ENCODE measurements at places on chromosomes 3 and 15.

DNA sequence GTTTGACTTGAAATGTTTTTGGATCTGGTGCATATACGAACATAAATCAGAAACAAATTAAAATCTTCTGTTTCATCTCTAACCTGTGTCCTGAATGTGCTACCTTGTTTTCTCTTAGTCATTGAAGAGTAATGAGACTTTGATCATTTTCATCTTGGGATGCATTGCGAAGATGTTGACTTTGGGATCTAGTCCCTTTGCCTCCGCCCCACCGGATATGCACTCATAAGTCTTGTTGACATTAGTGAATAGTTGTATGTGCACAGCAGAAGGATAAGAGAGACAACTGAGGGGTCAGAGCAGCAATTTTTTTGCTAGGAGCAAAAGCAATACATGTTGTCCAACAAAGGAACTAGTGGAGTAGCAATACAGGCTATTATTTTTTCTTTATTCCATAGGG is 35.9 kb upstream of the SPRED1 start:
- no peak for DNase-seq

DNA sequence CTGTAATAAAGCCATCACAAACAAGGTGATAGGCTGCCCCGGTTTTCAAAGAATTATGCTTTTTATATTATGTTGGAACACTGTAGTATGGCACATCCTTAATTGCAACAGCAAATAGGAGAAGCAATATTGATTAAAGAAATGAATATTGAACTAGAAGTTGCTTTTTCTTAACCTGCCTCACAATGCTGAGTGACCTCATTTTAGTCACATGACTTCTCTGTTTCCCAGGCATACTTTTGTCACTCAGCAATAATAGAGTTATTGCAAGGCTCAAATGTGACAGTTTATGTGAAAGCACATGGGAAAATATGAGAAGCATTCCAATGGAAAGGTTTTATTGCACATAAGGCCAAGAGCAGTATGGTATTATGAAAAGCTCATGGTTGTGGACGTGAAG is 400.7 kb downstream of the FGF12 start:
- no peak for DNase-seq

- DNase-seq = no peak
Measured at GRCh38 chr3:56297281-56297840, 170.9 kb downstream of the ERC2 start.

DNA sequence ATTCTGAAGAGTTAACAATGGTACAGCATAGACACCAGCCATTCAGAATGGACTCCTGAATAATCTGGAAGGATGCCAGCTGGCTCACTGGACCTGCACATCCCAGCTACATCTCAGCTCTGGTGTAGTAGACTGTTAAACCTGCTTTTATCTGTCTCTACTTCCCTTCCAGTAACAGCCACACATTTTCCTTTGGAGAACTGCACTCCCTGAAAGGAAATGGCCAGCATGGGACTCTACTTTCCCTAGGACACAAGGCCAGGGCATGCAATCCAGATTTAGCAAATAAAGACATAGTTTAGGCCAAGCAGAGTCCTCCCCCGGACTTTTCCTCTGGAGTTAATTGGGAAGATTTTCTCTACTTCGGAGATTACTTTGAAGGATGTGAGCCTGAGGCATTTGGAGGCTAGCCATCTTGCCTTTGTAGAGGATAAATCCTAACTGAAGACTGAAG is 82.7 kb upstream of the TCF12 start:
- DNase-seq = no peak

- no peak for DNase-seq
Measured at GRCh38 chr15:75682181-75683135, 30.2 kb downstream of the CSPG4 start.

Data from CD4-positive, alpha-beta T cell (primary cell).